ENCODE measurements at places on chromosomes 2 and 18. TPM values are rescaled to one million over a fixed set of nuclear protein-coding genes. Genes with fewer than 3 reads are reported as not detected.
A peak's percentile ranks its signal among the peaks of the same experiment; 100 is the strongest.

Gene UBXN2A
- 7.4 TPM for total RNA-seq

Gene KRTCAP3
- total RNA-seq = not detected

Gene RPRM
- total RNA-seq = not detected

Gene SNRPD1
- 9.5 TPM for total RNA-seq

Gene TUBA3D
- not detected for total RNA-seq

Gene LRRC30
- not detected for total RNA-seq

Gene SERPINB12
- not detected for total RNA-seq

Gene SF3B6
- 111 TPM for total RNA-seq

Gene ITPRIPL1
- 2.0 TPM for total RNA-seq

Gene IL1RN
- not detected for total RNA-seq

Gene SLC5A7
- total RNA-seq = not detected

Gene EML6
- total RNA-seq = 0.20 TPM

Gene UGT1A8
- not detected for total RNA-seq

- peak; percentile 82 for DNase-seq
These were observed 62.0 kb downstream of the CACNB4 start for GRCh38 chr2:152036611-152037469.

- no peak for DNase-seq
These were observed 182.9 kb downstream of the GPD2 start for GRCh38 chr2:156619021-156619539.

GRCh38 chr2:16625759-16626158 is 39.9 kb downstream of the CYRIA start:
- no peak for DNase-seq

DNA sequence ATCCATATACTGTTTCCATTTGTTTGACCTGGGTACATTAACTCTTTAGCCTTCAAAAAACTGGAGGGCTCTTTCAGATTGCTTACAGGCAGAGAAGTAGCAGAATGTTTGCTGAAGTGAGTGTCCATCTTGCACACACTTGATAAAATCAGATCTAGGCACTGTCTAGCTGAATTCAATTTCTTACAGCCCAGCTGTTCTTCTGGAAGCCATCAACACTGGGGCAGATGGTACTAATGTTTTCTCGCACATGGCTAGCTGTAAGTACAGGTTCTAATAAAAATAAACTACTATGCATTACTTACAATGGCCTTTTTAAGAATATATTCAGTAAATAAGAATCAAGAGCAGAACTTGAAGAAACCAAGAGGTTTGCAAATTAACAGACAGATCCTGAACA is 175.9 kb downstream of the NBAS start:
- no peak for DNase-seq

DNA sequence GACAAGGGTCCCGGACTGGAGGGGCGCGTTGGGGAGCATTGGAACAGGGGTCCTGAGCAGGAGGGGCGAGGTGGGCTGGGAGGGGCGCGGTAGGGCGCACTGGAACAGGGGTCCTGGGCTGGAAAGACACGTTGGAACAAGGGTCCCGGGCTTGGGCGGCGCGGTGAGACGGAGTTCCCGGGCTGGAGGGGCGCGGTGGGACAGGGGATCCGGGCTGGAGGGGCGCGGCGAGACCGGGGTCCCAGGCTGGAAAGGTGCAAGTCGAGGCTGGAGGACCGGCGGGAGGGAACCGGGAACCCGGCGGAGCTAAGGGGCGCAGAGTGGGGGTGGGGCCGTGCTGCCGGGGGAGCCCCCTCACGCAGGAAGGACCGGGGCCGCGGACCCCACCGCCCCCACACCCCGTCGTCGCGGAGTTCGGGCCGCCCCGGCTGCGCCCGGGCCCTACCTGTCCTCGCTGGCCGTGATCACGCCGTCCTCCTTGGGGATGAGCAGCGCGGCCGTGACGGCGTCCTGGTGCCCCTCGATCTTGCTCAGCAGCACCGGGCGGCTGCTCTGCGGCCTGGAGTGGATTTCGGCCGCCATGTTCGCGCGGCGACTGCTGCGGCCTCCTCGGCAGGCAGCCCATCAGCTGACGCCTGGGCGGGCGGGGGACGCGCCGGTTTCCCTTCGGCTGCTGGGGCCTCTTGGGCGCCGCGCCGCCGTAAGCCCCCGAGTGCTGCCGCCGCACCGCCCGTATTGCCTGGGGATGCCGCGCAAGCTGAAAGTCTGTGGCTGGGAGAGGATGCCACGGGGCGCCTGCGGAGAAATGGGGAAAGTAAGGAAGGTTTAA is at the start of gene WDFY1:
TSS of gene WDFY1 (minus strand) at position 633 of the 829 bp plus-strand sequence. CDS start at position 582, 51 bp downstream.
- peak; percentile 93 for DNase-seq

GRCh38 chr2:220946552-220946951 is 625.6 kb downstream of the EPHA4 start:
- DNase-seq = no peak

DNA sequence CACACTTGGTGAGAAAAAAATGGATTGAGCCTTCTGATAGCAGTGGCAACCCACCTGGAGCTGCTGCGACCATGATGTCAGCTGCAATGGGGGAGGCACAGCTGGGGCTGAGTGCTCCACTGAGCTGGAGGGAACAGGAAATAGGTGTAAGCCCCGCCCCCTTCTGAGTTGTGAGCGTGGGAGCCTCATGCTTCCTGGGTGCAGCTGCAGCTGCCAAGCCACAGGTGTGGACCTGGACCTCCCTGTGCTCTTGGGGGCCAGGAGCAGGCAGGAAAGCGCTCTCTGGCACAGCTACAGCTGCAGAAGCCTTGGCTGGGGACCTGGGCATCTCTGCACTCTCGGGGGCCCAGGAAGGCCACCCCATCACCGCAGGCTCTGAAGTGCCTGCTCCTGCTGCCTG is 970.6 kb downstream of the DCDC2C start:
- DNase-seq = no peak

GRCh38 chr2:169761970-169762292 is 28.3 kb downstream of the KLHL23 start:
- DNase-seq = no peak

DNA sequence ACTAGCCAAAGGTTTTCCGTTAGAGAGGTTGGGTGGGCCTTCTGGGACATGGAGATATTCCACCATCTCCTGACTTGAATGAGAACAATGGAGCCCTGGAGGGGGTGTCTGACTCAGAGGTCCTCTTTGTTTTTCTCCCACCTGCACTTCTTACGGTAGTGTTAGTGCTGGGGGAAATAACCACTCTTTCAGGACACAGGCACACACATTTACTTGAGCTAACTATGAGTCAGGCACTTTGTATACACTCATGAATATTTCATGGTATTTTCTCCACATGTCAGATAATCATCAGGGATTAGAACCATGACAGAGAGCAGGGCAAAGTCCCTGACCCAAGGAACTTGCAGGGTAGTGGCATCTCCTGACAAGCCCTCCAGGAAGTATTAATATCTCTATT is 439.1 kb downstream of the TSN start:
- no peak for DNase-seq

- no peak for DNase-seq
These were observed 29.9 kb downstream of the BIRC6 start for GRCh38 chr2:32386739-32387138.

DNA sequence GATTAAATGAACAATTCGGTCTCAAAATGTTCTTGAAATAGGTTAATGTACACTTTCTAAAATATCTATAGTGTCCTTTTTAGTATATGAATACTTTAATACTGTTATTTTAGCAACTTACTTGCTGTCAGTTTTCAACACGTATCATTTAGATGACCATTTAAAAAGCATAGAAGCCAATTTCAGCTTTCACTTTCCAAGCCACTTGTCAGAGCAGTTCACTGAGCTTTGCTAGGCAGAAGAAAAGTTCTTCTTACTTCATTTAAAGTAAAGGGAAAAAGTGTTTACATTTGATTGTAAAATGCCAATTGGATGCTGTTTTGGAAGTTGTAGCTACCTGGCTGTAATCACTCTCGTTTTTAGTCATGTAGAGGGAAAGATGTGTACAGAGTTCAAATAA is 126.0 kb downstream of the KCNH7 start:
- DNase-seq = no peak

DNA sequence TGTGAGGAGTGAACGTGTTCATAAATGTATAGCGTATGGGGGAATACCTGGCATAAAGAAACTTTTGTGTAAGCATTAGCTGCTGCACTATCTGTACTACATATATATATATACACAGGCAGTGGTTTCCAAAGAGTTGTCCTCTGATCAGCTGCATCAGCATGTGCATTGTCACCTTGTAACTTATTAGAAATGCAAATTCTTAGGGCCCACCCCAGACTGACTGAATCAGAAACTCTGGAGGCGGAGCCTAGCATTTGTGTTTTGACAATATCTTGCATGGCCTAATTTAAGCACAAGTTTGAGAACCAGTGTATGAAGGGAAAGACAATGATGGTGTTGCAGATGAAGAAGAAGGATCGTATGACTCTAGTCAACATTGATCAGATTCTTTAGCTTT is 299.5 kb downstream of the CCDC102B start:
- DNase-seq = no peak

- DNase-seq = no peak
These were observed 36.3 kb downstream of the YWHAQ start for GRCh38 chr2:9594366-9595054.

GRCh38 chr2:48315896-48316194 is 214.1 kb upstream of the STON1 start:
- DNase-seq = peak; percentile 20

DNA sequence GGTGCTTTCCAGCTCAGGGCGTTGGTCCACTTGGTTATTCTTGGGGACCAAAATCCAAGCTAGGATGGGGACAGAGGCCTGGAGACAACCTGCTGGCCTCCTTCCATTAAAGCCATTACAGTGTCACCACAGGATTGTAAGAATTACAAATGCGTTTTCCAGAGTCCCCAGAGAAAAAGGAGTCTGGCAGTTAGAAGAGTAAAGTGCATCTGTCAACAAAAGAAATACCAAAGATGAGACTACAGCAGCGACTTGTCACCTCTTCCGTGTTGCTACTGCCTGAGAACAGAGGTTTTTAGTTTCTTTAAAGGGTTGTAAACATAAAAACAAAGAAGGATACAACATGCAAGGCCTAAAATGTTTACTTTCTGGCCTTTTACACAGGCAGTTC is 235.7 kb downstream of the AGAP1 start:
- DNase-seq = no peak

- no peak for DNase-seq
These were observed 19.8 kb downstream of the DTNA start for GRCh38 chr18:34729740-34730355.

- DNase-seq = no peak
These were observed 75.8 kb upstream of the MAP3K20 start for GRCh38 chr2:172999641-173000386.

DNA sequence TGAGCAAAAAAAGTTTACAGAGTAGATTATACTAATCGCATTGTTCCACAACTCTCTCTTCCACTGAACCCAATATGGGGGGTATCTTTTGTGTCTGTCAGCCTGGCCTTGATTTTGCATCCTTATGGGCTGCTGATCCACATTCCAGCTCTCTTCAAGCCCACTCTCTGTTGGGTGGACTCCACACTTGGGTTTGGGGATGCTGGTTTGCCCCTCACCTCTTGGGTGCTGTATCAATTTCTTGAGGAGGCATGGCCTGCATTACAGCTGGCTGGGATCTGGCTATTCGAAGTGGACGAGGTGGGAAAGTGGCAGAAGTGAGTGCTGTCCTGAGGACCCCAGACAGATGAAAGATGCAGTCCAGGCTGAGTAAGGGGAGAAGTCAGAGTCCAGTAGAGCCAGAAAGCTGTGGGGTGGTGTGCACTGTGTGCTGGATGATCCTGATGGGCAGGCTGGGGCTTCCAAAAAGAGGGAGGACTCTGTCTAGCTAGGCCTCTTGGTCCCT is 141.4 kb downstream of the CAPN13 start:
- no peak for DNase-seq

GRCh38 chr2:46411985-46412384 is 67.4 kb upstream of the TMEM247 start:
- DNase-seq = no peak

DNA sequence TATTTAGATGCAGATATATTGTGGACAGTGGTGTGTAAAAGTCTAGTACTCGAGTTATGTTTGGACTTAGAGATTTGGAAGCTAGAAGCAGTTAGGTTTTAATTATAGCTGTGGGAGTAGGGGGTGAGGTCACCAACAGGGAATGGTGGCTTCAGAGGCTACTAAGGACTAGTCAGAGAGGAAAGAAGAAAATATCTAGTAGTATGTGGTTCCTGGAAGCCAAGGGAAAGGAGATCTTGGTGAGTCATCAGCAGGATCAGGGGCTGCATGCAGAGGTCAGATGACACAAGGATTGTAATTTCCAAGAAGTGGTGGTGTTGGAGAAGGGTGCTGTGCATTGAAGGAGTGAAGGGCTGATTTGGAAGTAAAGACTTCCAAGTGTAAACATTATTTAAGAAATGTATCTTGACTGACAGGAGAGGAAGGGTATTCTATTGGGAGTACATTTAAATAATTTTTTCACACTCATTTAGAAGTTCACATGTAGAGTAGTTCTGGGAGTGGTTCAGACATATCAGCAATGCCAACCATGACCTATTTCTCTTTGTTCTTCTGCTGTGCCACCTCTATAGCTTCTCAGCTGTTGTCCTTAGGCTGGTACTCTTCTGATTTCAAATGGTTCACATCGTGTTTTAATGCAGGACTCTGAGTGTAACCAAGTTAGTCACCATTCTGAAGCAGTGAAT is 59.1 kb downstream of the ACSL3 start:
- peak; percentile 85 for DNase-seq

DNA sequence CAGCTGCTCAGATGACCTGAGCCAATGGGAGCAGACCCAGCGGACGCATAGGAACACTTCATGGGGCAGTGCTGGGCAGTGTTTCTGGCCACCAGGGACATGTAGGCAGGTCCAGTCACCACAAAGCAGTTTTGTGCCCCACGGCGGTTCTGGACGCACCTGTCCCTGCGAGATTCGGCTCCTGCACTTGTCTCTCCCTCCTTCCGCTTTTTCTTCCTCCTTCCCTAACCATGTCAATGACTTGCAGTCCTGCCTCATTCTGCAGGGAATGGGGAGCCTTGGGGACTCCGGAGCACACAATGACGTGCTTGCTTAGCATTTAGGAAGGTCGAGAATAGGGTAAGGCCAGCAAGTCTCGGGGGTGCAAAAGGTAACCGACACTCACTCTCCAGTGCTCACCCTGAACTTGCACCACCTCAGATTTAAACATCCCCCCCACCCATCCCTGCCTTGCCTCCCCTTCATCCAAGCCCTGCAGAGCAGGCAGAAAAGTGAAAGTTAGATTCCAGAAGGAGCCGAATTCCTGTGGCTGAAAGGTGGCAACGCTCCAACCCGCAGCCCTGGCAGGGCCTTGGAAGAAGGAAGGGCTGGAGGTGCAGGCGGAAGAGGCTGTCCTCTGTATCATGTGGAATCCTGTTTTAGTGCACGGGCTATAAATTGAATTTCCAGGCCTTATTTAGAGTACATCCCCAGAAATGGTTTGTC is 40.5 kb upstream of the ATG16L1 start:
- peak; percentile 48 for DNase-seq

GRCh38 chr2:205563646-205564045 is 118.7 kb upstream of the NRP2 start:
- DNase-seq = peak; percentile 30

DNA sequence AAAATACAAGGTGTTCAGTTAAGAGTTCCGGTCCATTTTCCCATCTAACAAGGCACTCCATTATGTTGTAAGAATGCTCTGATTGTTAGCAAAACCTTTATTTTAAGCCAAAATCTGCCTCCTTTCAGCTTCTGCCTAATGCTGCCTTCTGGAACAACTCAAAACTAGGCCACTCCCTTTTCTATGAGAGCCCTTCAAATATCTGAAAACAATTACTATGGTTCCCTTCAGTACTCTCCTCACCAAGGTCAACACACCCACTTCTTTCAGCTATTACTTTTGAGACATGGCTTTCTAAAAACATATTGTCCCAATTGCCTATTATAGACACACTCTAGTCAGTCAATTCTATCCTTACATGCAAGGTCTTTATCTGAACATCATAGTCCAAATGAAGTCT is 429.4 kb downstream of the ERBB4 start:
- DNase-seq = no peak

GRCh38 chr2:22487541-22487940 is 897.4 kb upstream of the KLHL29 start:
- no peak for DNase-seq
